Activated naive CD4-positive, alpha-beta T cell (primary cell): ENCODE measurements at places on chromosomes 11 and 22.

DNA sequence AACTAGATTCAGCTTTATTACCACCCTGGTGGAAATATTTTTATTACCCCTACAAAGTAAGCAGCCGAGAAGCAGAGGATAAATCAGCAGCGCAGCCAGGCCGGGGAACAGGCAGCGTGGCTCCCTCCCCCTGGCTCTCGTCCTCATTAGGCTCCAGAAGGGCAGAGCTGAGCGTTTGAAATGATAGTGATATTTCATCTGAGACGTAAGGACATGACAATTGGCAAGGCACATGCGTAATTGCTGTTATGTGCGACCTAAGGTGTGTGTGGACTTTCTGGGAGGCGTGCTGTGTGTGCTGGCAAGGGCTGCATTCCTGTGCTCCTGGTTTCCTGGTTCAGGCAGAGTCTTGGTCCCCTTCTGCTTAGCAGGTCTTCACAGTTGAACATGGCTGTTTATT, 247.8 kb downstream of the TBC1D22A start:
- DNase-seq, result no peak

GRCh38 chr11:9459667-9460321, 1.0 kb upstream of the ZNF143 start:
- DNase-seq, result peak; percentile 16

GRCh38 chr22:48823941-48824340, 1003.7 kb downstream of the BRD1 start:
- no peak for DNase-seq

DNA sequence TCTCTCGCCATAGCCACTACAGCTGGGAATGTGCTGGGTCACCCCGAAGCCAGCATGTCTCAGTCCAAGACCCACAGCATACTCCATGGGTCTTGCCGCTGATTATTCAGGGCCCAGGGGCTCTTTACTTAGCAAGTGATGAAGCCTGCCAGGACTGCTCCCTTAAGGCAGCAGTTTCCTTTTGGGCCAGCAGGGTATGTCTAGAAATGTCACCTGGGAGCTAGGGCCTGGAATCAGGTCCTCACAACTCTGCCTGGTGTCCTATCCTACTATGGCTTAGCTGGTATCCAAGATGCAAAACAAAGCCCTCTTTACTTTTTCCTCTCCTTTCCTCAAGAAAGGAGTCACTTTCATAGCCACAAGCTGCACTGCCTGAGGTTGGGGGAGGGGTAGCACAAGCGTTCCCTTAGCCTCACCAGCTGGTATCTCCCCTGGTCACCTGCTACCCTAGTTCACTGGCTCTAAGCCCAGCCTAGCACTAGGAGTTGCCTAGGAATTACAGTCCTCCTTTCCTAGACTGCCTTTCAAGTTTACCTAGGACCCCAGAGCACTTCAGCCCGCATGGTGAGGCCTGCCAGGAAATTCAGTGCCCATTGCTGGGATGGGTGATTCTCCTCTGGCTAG, 22.6 kb upstream of the NCR3LG1 start:
- no peak for DNase-seq

DNA sequence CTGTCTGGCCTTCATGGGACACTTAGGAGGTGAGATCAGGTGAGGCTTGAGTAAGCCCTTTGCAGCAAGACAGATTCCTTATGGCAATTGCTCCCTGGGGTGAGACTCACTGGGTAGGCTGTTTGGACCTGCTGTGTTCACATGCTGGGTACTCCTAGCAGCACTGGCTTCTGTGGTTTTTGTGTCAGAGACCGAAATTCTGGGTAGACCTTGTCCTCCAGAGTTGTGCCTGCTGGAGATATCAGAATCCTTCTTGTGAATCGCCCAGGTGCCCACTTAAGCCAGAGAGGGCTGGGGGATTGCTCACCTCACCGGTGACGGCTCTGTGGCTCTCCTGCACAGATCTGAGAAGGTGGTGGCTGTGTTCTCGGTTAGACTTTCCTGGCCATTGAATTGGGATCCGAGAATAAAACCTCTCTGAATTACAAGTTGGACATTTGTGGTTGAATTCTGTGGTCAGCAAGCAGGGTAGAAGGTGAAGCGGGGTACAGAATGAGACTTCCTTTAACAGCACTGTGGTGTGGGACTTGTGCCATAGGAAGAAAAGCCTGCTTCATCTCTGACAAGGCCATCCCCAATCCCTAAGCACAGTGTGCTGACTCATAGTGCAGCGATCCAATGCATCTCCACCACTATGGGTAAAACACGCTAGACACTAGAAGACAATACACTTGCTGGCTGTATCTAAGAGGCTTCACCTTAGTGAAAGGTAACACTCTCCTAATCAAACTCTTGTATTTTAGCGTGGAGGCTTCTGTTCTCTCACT, 52.5 kb upstream of the TTC12 start:
- no peak for DNase-seq

GRCh38 chr11:875769-876301, 33.2 kb downstream of the TSPAN4 start:
- no peak for DNase-seq

DNA sequence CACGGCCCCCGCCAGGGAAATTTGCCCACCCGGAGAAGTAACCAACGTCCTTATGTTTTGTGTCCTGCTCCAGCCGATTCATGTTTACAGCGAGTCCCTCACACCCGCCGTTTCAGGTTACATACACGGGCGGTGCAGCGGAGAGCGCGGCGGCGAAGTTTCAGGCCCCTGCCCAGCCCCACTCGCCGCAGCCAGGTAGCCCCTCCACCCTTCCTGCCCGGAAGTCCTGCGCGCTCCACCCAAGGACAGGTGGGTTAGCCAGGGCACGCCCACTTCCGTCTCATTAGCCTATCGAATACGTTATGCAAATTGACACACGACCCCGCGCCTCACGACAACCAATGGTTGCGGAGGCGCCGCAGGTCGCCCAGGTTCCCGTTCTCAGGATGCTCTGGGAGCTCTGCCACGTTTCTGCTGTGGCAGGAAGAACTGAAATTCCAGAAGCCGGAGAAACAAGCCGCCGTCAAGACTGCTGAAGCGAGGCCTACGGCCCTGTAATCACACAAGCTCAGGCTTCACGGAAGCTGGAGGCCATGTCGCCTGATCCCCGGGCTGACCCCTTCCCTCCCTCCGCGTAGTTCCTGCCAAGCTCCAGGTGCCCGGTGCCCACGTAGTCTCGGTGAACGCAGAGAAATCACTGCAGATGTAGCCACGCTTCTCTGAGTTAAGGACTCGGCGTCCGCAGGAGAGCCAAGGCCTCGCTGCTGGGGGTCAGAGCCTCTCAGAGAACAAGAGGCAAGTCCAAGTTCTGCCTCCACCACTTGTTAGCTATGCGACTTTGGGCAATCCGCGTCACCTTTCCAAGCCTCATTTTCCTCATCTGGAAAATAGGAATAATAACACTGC, 22.4 kb upstream of the MYH9 start:
- DNase-seq, result no peak

DNA sequence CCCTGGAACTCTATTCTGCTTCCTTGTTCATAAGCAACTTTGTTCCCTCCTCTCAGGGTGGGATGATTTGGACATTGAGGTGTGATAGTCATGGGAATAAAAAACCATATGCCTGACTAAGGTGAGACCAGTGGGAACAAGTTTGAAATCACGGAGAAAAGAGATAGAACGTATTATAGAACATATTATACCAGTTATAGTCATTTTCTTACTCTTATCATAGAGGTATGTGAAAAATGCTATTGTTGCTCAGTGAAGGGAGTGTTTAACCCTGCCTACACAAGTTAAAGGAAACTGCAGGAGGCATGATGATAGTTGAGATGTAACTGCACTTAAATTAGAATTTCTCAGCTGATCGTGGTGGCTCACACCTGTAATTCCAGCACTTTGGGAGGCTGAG, 15.5 kb downstream of the OR6Q1 start:
- DNase-seq, result no peak

DNA sequence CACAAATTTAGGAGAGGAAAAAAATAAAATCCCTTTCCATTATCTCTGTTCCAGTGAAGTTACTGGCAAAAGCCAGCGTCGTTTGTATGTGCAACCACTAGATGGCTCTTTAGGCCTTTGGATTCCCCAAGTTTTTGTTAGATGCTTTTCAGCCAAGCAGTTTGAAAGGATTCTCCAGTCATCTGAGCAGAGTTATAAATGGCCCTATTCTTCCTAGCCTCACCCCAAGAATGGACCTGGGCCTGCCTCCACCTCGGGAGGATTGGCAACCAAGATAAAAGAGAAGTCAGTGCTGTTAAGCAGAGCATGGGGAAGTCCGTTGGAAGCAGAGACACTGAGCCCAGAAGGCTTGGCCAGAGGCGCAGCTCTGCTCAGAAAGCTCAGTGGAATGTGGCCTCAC, 15.4 kb downstream of the FAM181B start:
- DNase-seq, result no peak

DNA sequence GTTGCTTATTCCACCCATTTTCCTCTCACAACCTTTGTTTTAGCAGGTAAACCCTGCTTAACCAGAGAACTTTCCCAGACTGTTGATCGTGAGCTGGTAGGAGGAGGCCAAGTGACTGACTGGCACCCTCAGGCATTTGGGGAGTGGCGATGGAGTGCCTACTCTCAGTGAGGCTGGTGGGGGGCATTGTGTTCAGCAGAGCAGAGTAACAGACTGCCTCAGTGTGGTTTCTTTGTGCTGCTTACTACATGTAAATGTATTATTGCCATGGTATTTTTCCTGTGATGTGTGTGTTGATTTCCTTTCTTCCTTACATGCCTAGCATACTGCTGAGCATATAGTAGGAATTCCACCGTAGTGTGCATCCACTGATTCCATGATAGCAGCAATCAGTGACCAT, 2.6 kb downstream of the MARK2 start:
- no peak for DNase-seq

DNA sequence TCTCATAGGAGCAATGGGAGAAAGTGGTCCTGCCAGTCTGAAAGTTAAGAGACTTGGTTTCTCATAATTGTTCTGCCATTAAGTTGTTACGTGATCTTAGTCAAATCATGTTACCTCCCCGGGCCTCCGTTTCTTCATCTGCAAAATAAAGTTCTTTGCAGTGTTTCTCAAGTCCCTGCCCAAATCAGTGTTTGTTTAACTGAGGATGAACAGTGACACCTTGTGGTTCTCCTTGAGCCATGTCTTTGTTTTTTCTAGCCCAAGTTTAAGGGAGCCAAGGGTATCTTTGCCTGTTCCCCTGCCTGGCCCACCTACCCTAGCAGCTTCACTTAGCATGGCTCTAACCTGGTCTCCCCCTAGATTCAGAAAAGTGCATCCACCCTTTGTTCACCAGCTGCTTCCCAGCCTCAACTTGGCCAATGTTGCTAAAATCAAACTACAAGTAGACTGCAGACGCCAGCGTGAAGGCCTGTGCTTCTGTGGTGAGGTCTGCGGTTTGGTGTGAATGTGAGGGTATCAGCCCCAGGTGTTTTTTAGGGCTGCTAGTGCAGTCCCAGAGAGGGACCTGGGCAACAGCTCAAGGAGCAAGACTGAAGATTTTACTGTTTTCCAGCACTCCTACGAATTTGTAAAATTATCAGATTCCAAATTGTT, 35.5 kb downstream of the FZD4 start:
- DNase-seq, result no peak

- no peak for DNase-seq
Measured at GRCh38 chr11:23836981-23837380, 659.9 kb upstream of the LUZP2 start.

DNA sequence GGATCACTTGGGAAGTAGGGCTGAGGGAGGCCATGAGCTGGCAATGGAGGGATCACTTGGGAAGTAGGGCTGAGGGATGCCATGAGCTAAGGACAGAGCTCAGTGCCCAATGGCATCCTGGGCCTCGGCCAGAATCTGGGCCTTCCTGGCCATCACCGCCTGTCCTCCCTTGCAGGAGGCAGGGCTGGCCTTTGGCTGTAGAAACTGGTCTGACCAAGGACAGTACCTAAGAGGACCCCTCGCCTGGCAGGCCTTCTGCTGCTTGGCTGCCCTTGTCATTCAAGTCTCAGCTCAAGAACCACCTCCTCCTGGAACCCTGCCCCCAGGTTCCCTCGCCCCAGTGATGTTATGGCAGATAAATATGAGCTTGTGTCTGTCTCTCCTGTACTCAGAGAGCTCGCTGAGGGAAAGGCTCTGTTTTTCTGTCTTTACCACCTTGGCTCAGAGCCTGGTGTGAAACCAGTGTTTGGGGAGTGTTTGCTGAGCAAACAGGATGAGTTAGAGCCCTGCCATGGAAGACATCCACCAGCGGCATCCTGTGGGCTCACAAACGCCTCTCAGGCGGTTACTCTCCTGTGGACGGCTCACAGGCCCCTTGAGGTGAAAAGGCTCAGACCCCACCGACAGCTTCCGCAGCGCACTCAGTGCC, 19.3 kb upstream of the RASL10A start:
- DNase-seq, result no peak

- no peak for DNase-seq
Measured at GRCh38 chr11:46369458-46370152, 11.9 kb upstream of the MDK start.

GRCh38 chr22:49660321-49660720, 167.4 kb downstream of the BRD1 start:
- DNase-seq, result no peak

GRCh38 chr22:37331856-37332536, 49.7 kb downstream of the CYTH4 start:
- no peak for DNase-seq

GRCh38 chr22:25362883-25363240, 143.4 kb downstream of the CRYBB2 start:
- DNase-seq, result no peak

- DNase-seq, result no peak
Measured at GRCh38 chr22:26711205-26711963, 54.0 kb downstream of the MIAT start.

DNA sequence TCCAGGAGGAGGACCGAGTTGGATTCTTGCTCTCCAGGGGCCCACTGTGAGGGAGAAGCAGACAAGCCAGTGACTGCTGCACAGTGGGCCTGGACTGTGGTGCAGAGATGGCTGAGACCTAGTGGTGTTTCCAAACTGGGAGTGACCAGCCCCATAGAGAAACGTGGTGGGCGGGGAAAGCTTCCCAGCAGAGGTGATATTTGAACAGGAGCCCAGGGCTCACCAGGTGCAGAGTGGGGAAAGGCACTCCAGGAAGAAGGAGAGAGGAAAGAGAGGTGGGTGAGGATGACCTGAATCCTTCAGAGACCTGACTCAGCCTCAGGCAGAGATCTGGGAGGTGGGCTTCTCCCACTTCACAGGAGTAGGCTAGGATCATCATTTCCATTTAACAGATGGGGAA, 52.1 kb upstream of the RASD2 start:
- no peak for DNase-seq

- no peak for DNase-seq
Measured at GRCh38 chr11:73270855-73271477, 1.2 kb upstream of the P2RY6 start.
